Activated naive CD4-positive, alpha-beta T cell (primary cell): ENCODE measurements at places on chromosomes 16 and 17.

GRCh38 chr16:7426161-7426560, 93.5 kb downstream of the RBFOX1 start:
- no peak for DNase-seq

DNA sequence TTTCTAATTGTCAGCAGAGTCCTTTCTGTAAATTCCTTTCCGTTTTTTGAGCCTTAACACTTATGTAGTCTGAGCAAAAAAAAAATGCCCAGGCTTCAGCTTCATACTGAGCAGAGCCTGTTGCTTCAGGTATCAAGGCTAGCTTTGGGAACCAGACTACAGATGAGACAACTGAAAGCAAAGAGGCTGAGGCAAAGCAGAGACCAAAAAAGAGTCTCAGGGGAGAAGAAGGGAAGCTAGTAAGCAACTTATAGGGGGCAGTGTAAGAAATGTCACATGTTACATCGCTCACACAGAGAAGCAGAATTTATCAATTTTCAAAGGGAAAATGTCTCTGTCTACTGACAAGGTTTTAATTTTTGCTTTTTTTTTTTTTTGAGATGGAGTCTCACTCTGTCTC, 3.3 kb downstream of the HASPIN start:
- no peak for DNase-seq

DNA sequence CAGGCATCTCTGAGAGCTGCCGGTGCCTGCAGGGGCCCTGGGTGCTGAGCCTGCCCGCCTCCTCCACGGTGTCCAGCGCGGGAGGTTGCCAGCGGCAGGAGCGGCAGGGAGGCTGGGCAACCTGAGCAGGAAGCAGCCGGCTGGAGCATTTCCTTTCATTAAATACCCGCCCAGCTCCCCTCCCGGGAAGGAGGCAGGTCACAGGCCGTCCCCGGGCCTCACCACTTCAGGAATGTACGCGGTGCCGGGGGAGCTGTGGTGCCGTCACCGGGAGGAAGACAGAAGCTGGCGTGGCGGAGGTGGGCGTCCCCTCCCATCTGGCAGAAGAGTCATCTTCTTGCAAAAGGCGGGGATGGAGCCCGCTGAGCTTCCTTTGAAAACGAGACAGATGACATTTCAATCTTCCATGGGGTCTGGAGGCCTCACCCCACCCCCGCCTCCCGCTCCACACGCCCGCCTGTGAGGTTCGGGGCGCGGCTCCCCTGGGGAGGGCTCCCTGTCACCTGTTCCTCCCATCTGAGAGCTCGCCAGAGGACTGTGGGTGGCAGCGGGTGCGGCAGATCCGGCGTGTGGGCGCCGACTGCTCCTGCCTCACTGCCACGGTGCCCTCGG, 16.0 kb downstream of the SOX8 start:
- no peak for DNase-seq

DNA sequence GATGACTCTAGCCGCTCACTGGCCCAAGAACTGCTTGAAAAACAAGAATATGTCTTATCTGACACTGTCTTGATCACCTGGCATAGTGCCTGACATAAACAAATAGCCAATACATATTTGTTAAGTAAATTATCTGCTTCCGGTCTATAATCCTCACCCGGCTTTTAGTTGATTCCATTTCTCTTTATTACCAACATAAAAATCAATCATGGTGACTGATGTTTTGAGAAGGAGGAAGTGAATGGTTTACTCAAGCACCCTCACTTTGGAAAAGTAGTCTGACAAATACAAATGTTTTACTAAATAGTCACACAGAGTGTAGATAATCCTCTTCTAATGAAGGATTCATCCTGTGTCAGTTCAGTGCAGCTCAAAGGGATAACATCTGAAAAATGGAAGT, 47.0 kb downstream of the SKAP1 start:
- DNase-seq = no peak

- no peak for DNase-seq
These were observed 29.1 kb downstream of the HS3ST3B1 start for GRCh38 chr17:14329900-14330491.

DNA sequence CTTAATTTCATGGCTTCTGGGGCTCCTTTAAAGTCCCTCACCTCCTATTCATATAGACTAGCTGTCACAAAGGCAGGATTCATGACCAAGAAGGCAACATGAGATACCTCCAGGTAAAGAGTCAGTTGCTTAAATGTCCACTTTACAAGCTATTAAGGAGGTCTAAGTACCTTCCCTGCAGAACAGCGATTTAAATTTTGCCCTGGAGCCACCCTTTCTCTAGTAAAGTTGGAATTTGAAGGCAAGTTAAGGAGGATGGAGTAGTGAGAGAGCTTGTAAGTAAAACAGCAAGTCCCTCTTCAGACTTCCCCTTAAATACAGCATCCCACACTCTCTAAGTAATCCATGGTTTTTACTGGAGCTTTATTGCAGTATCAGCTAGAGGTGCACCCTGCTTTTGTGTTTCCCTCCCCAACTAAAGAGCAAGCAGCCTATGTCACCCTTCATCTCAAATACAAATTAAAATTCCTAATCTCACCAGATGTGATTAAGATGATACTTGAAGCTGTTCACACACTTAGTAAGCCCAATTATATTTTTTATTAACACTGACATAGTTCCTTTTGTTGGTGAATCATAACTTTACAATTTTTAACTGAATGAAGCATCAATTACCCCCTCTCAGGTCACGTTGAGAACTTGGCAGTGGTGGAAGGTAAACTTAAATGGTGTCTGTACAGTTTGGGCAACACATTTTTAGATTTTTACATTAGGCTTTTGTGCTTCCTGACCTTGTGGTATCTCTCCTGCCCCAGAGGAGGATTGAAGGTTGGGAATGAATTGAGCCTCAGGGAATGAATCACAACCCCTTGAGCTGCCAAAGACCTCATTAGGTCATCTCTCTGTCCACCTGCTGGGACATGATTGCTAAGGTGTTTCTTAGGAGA, 108.9 kb downstream of the TANGO6 start:
- DNase-seq = no peak

- DNase-seq = no peak
These were observed 11.8 kb downstream of the CTRB1 start for GRCh38 chr16:75230471-75231110.

DNA sequence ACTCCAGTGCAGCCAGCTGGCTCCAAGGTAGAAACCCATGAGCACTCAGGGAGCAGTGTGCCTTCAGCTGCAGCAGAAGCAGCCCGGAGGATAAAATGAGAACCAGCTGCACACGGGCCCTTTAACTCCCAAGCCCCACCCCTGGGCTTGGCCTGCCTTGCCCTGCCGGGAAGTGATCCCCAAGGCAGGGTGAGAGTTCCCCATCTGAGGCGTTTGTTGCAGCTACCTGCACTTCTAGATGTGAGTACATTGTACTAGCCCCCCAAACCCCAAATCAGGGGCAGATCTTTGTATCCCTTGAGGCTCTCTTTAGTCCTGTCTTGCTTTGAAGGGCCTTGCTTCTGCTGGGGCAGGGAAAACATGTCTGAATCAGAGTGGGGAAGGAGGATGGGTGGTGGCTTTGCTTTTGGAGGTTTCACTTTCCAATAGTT, at the start of gene MVP:
TSS of gene MVP (plus strand) at position 192 of the 431 bp plus-strand sequence. CDS start 10,088 bp downstream, outside the sequence.
- DNase-seq = peak; percentile 33

GRCh38 chr17:29180034-29180787, at the start of gene MYO18A:
Gene MYO18A, minus strand, starts transcription at chr17:29180398. Its CDS starts 13,458 bp downstream, at chr17:29166940.
- DNase-seq = peak; percentile 66

GRCh38 chr17:78307887-78308638, 51.8 kb downstream of the SOCS3 start:
- DNase-seq = no peak

GRCh38 chr16:10517868-10518267, 62.5 kb downstream of the EMP2 start:
- no peak for DNase-seq

DNA sequence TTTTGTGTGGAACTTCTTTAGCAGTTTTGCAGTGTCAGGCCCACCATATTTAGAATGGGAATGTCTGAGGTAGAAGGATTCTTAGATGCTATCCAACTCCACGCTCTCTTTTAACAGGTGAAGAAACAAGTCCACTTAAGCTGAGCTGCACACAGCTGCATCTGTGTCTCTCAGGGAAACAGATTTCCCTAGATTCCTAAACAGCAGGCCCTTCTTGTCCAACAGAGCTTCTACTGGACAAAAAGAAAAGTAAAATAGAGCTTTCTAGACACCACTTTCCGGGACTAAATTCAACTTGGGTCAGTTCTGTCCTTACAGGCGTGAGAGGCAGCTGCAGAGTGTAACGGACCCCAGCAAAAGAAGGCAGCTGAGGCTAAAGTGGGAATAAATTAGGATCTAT, 51.7 kb downstream of the SNX11 start:
- DNase-seq = no peak

GRCh38 chr17:46136820-46137219, 56.4 kb downstream of the KANSL1 start:
- DNase-seq = no peak

DNA sequence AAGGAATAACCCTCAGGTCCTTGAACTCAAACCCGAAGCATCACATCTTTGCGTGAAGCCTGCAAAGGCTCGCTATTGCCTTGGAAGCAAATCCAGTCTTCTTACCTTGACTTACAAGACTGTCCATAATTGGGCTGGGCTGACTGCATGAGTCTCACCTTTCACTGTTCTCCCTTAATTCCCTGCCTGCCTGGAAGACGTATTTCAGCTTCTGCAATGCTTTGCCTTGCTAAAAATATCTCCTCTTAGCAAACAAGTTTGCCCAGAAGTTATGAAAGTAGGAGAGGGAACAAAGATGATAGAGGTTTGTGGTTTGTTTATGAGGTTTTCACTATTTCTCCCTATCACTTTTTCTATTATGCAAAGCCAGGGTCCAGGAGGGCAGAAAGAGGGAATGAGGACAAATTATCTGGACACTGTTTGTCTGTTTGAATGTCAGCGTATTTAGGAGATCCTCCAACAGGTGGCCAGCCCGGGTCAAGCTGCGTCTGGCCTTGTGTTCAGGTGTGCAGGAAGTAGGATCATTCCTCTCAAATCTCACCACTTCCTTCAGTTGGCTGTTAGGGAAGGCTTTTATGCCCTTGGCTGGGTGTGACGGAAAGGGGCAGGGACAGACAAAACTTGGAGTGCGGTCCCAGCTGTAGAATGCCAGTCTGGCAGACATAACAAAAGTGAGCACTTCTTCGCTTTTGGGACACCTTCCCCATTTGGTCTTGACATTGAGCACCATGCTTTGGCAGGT, 488.9 kb downstream of the CDH13 start:
- no peak for DNase-seq

GRCh38 chr17:55086635-55087058, 118.1 kb downstream of the STXBP4 start:
- no peak for DNase-seq
